ENCODE measurements at places on chromosomes 6 and 20. TPM values are rescaled to one million over a fixed set of nuclear protein-coding genes. Genes with fewer than 3 reads are reported as not detected.

DNA sequence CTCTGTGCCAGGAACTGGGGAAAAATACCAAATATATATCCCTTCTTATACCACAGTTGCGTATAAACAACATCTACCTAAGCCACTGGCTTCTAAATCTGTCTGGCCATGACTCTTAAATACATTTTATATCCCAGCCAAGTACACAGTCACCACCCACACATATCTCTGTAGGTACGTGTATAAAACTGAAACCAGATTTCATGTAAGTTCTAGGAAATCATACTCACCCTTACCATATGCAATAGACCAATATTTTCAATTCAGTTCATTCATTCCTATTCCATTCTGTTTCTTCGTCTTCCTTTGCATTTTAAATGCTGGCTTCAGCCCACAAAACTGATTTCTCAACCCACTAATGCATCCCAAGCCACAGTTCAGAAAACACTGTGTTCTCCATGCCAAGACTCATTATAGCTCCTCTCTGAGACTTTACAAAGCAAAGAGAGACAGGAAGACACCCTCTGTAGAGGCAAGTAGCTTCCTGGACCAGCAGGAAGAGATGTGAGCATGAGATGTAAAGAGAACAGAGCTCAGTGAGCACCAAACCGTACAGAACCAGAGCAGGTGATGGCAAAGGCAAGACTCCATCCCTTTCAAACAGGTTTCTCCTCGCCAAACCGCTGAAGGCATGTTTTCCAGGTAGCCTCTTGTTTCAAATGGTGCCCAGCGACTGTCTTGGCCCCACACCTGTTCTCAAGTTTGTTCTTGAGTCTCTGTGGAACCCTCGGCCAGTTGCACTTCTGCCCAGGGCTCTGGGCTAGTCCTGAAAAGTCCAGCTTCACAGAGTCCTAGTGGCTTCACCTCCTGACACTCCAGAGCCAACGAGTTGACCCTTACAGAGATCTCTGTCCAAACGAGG, 18.7 kb downstream of the FAM50B start:
- H3K4me3 ChIP-seq: peak overlapping the region; percentile 53
- peaks cover 3% of the 10 kb centered on the region for H3K27me3 ChIP-seq
- H3K4me1 ChIP-seq: peaks cover 13% of the 10 kb centered on the region
- no peaks in the 10 kb centered on the region for H3K36me3 ChIP-seq

DNA sequence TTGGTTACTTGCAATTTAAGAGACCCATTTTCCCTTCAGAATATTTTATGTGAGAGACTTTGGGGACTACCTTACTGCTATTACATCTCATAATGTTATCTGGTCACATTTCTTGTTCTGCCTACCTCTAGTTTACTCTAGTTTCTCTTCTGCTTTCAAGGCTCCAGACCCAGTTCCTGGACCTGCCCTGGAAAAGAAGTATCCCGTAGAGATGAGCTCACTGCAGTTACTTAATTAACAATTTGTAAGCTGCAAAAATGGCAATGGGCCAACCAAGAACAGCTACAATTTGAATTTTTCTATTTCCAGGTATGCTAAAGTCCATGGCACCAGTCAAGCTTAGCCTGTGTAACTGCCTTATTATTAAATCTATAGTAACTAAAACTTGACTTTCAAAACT, 25.0 kb downstream of the TAB2 start:
- H3K4me3 ChIP-seq: peak overlapping the region; percentile 59
- H3K36me3 ChIP-seq: peaks cover 39% of the 10 kb centered on the region
- DNase-seq: no peak
- peaks cover 88% of the 10 kb centered on the region for H3K4me1 ChIP-seq

DNA sequence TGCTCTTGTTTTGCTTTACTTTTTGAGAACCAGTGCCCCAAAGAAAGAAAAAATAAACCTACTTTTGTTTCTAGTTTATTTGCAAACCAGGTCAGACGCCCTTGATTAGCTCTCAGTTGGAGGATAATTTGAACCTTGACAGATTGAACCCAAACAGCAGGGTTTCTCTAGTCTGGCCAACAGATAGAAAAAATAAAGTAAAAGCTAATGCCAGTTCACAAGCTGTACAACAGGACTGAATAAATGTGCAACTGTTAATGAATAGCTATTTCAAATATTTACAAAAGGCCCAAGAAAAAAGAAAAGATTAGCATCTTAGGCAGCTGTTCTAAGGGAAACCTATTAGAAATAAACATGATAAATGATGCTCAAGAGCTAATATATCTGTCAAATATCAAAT, 331.8 kb downstream of the CDKAL1 start:
- H3K27me3 ChIP-seq: no peaks in the 10 kb centered on the region
- no peak overlapping the region for H3K27ac ChIP-seq
- H3K4me3 ChIP-seq: no peak overlapping the region
- no peak for DNase-seq
- H3K36me3 ChIP-seq: no peaks in the 10 kb centered on the region

DNA sequence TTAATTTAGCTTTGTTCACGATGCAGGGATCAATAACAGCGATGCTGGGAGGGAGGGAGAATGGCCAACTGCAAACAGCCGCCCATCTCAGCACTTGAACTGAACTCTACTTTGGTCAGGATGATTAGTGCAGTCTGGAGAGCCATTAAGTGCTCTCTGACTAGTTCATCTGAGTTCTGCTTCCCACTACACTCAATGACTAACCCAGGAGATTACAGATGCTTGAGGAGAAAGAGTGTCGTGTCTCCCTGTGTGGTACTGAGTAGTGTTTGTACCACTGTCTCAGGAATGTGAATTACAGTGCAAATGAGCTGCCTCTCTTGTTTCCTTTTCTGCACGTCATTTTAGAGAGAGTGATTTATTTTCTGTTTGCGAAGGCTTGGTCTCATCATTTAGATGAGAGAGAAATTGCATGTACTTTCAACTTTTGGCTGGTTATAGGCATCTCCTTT, 23.5 kb downstream of the CARMIL1 start:
- H3K4me1 ChIP-seq: no peaks in the 10 kb centered on the region
- DNase-seq: no peak
- peaks cover 3% of the 10 kb centered on the region for H3K27me3 ChIP-seq

DNA sequence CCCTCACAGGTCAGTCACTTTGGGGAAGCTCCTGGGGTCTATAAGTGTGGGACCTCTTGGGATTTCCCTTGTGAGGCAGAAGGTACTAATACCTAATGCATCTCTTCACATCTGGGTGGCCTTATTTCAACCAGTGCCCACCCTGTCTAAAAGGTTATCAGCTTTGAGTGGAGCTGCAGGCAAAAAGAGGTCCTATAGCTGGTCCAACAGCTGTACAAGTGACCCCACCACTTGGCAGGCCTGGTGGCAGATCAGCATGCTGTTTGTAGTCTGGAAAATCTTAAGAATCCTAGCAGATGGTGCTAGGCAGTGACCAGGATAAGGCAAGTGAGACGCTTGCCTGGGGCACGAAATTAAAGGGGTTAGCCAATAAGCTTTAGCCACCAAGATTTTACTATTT, 51.6 kb upstream of the GTSF1L start:
- H3K4me3 ChIP-seq: no peak overlapping the region
- H3K4me1 ChIP-seq: peaks cover 12% of the 10 kb centered on the region
- no peak for DNase-seq
- H3K27me3 ChIP-seq: peaks cover 5% of the 10 kb centered on the region

Gene PNPLA1
- not detected for total RNA-seq

Gene FAM110A
- 21.1 TPM for total RNA-seq

DNA sequence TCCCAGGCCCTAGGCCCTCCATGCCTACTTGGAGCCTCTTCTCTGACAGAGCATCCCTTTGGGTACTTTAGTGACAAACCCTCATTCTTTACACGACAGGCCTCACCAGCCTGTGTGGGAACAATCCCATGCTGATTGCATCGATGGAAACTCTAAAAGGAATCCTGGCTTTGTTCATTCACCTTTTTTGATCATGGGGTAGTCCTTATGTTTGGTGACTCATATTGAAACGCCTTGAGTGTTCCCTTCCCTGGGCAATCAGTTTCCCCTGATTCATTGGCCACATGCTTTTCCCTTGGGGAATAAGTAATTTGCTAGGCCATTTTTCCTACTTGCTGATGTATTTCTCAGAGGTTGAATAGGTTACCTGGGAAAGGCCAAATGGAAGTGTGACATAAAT, 14.7 kb upstream of the TNFAIP3 start:
- no peak overlapping the region for H3K27ac ChIP-seq
- H3K4me1 ChIP-seq: peaks cover 24% of the 10 kb centered on the region
- no peak overlapping the region for H3K4me3 ChIP-seq
- H3K36me3 ChIP-seq: peaks cover 7% of the 10 kb centered on the region

Gene GUCA1A
- total RNA-seq: not detected

Gene GGTLC1
- total RNA-seq: not detected

Gene COX7A2
- total RNA-seq: 495 TPM

DNA sequence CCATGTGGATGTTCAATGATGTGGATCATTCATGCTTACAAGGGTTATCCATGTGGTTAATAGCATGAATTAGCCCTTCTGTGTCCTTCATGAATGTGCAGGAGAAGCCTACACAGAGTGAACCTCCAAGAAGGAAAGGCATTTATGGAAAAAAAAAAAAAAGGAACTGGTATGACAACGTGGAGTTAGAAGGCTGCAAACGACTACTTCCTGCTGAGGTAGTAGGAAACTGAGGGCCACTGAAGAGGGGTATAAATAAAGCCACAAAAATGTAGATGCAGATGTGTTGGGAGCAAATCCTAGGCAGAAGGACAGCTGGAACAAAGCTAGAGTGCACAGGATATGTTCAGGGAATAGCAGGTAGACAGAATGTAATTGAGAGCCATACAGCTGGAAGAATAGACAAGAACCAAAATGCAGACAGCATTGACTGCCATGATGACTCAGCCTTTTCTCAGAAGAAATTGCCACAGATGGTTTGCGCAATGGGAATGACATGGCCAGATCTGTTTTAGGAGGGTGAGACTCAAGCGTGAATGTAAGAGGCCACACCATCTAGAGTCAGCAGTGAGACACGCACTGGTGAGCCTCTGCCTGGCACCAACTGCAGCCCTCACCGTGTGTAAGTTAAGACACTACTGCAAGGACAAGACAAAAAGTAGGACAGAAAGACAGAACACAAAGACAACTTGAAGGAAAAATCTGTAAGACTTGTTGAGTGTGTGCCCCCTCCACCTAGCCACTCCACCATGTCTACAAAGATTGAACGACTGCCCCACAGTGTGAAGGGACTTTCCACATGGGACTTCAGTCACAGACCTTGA, 79.8 kb downstream of the KIF13A start:
- peaks cover 22% of the 10 kb centered on the region for H3K4me1 ChIP-seq
- no peak overlapping the region for H3K27ac ChIP-seq
- H3K36me3 ChIP-seq: no peaks in the 10 kb centered on the region
- no peak overlapping the region for H3K4me3 ChIP-seq
- DNase-seq: peak; percentile 2
- H3K27me3 ChIP-seq: peaks cover 12% of the 10 kb centered on the region

DNA sequence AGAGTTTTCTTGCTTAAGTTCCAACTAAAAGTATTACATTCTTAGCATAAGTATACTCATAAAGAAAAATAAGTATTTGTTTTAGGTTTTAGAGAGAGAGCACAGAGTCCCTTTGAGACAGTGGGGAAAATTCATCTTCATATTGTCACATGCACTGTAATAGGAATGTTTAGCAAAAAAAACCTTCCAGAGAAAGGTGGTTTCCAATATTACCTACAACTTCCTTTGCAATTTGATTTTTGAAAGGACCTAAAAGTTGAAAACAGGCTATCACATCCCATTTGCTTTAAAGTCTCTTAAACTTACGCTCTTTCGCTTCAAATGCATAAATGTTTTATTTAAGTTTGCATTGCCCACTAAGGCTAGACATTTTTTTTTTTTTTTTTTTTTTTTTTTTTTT, 86.4 kb downstream of the OPRM1 start:
- no peak overlapping the region for H3K4me3 ChIP-seq
- no peaks in the 10 kb centered on the region for H3K4me1 ChIP-seq
- no peaks in the 10 kb centered on the region for H3K36me3 ChIP-seq
- no peak overlapping the region for H3K27ac ChIP-seq
- DNase-seq: no peak
- peaks cover 2% of the 10 kb centered on the region for H3K27me3 ChIP-seq

DNA sequence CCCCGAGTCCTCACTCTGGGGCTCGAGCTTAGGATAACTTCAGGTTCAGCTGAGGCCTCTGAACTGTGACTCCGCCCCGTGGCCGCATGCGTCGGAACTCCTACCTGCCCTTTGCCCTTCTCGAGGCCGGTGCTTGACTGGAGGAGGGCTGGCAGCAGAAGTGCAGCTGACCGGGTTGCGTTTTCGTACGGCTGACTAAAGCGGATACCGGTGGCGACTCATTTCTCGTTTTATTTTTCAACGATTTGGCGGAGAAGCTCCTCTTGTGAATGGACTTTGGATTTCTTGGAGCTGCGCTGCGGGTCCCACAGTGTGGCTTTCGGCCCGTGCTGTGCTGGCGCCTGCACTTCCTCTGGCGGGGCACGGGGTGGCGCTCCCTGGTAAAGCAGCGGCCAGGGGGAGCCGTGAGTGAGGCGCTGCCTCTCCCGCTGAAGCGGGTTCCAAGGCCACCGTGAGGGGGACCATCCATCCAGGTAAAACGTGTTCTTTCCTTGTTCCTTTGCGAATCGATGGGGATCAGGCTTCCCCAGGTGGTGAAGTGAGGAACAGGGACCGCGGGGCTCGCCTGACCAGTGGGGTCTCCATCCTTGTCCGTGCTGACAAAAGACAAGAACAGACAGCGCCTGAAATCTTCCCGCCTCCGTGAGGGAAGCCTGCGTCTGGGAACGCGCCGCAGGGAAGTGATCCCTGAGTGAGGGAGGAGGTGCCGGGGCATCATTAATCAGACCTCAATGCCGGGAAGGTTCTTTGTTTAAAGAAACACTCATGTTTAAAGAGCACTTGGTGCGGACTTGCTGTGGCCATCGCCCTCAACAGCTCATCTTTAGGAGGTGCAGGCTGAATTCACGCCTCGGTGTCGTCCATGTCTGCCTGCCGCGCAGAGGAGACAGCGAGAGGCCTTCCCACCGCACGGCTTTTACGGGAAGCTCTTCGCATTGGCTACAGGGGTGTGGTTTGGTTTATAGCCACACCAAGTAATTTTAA, 38.8 kb downstream of the ERMARD start:
- peaks cover 22% of the 10 kb centered on the region for H3K4me1 ChIP-seq
- H3K27ac ChIP-seq: peak overlapping the region; percentile 34
- H3K27me3 ChIP-seq: peaks cover 24% of the 10 kb centered on the region
- no peaks in the 10 kb centered on the region for H3K36me3 ChIP-seq
- DNase-seq: peak; percentile 62

DNA sequence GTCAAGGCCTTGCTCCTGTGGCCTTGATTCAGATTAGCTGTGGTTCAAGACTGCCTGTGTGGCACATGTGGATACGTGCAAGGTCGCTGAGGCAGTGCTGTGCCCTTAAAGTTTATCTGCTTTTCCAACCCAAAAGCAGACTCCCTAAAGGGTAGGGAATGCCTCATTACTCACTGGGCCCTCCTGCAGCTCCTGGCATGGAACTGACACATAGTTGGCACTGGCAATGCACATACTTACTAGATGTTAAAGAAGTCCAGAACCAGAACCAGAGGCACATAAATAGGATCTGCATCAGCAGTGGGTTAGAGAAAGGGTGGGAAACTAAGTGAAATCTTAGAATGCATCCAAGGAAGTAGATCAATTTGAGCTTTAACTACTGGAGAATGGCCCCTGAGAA, 90.6 kb upstream of the MLN start:
- no peak overlapping the region for H3K4me3 ChIP-seq
- peaks cover 11% of the 10 kb centered on the region for H3K27me3 ChIP-seq
- H3K36me3 ChIP-seq: no peaks in the 10 kb centered on the region
- peaks cover 48% of the 10 kb centered on the region for H3K4me1 ChIP-seq

Gene IMPG1
- not detected for total RNA-seq

Gene RIPOR3
- total RNA-seq: not detected

Gene ZNF311
- total RNA-seq: 0.80 TPM

Measured in activated T-helper 1 cell treated with anti-CD3 and anti-CD28 coated beads, Interleukin-12 subunit alpha, Interleukin-12 subunit beta, Interleukin-2, Interleukin-4 antibody, amounts not matched to agents 30 ng/mL and 10 ng/mL and 1 ng/mL, durations not matched to agents 14 hours and 24 hours and 36 hours (primary cell).